ENCODE measurements at places on chromosomes 1 and 21. TPM values are rescaled to one million over a fixed set of nuclear protein-coding genes. Genes with fewer than 3 reads are reported as not detected.

The S100A7 gene
- total RNA-seq, result not detected

The RPRD2 gene
- total RNA-seq, result 65.1 TPM

The PRR9 gene
- total RNA-seq, result not detected

The PLEKHN1 gene
- 0.60 TPM for total RNA-seq

The DYRK3 gene
- 0.34 TPM for total RNA-seq

The TSPEAR gene
- total RNA-seq, result not detected

The LCE1E gene
- not detected for total RNA-seq

The NBPF19 gene
- 156 TPM for total RNA-seq

The SDHC gene
- 113 TPM for total RNA-seq

The SFN gene
- 0.38 TPM for total RNA-seq

The TMOD4 gene
- 2.0 TPM for total RNA-seq

The CELA2A gene
- total RNA-seq, result not detected

The ST6GALNAC3 gene
- 3.6 TPM for total RNA-seq

The OR2L5 gene
- 0.23 TPM for total RNA-seq

The LCE1C gene
- not detected for total RNA-seq

The AMY1B gene
- total RNA-seq, result not detected

The SYCP1 gene
- not detected for total RNA-seq

The GREM2 gene
- total RNA-seq, result not detected

The HES2 gene
- not detected for total RNA-seq

The SYT11 gene
- total RNA-seq, result 4.1 TPM

The CD2 gene
- 189 TPM for total RNA-seq

The ZNF695 gene
- total RNA-seq, result not detected

The DCAF6 gene
- 30.1 TPM for total RNA-seq

The NPHS2 gene
- total RNA-seq, result not detected

The HSPB7 gene
- not detected for total RNA-seq

The FAM72C gene
- not detected for total RNA-seq
